Activated CD8-positive, alpha-beta memory T cell treated with anti-CD3 and anti-CD28 coated beads for 4 hours (primary cell): ENCODE measurements at places on chromosomes 7 and 10.
A peak's percentile ranks its signal among the peaks of the same experiment; 100 is the strongest.

DNA sequence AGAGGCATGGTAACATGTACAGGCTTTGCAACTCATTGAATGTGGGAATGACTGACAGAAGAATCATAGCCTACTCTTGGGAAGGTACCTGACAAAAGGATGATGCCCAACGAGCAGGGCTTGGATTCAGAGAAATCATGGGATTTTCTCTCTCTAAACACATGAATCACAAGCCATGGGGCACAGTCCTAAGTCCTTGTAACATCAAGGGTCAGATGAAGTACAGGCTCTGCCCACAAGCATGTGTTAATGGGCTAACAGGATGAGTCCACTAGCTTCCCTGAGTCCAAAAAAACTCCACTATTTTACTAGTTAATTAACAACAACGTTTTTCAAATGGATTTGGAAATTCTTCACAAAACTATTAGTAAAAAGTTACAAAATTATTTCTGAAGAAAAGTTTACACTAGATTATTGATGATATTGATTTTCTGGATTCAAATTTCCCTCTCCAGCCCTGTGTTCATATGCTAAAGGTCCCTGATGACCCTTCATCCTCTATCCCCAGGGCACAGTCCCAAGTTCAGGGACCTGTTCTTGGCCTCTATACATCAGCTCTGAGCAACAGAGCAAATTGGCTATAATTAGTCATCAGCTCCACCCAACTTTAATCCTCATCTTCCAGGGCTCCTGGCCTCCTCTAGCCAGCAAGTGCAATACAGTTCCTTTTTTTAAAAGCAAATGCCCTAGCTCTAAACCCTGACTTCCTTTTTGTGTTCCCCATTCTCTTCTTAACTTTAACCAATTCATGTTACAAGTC lies 99.8 kb downstream of the GSAP start:
- DNase-seq = no peak

GRCh38 chr10:61841338-61841875 lies 60.1 kb upstream of the ARID5B start:
- no peak for DNase-seq

DNA sequence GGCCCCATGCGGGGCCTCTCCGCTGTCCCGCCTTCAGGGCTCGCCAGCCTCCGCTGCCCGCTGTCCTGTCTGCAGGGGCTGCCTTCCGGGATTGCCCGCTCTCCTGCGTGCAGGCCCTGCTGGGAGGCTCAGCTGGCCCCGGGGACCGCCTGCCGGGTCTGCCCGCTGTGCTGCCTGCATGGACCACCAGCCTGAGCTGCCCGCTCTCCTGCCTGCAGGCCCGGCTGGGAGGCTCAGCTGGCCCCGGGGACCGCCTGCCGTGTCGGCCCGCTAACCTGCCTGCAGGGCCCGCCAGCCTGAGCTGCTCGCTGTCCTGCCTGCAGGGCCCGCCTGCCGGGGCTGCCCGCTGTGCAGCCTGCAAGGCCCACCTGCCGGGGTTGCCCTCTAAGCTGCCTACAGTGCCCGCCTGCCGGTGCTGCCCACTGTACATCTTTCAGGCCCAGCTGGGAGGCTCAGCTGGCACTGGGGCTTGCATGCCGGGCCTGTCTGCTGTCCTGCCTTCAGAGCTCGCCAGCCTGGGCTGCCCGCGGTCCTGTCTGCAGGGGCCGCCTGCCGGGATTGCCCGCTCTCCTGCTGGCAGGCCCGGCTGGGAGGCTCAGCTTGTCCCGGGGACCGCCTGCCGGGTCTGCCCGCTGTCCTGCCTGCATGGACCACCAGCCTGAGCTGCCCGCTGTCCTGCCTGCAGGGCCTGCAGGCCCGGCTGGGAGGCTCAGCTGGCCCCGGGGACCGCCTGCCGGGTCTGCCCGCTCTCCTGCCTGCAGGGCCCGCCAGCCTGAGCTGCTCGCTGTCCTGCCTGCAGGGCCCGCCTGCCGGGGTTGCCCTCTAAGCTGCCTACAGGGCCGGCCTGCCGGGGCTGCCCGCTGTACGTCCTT lies 165.1 kb downstream of the GLRX3 start:
- peak; percentile 51 for DNase-seq

DNA sequence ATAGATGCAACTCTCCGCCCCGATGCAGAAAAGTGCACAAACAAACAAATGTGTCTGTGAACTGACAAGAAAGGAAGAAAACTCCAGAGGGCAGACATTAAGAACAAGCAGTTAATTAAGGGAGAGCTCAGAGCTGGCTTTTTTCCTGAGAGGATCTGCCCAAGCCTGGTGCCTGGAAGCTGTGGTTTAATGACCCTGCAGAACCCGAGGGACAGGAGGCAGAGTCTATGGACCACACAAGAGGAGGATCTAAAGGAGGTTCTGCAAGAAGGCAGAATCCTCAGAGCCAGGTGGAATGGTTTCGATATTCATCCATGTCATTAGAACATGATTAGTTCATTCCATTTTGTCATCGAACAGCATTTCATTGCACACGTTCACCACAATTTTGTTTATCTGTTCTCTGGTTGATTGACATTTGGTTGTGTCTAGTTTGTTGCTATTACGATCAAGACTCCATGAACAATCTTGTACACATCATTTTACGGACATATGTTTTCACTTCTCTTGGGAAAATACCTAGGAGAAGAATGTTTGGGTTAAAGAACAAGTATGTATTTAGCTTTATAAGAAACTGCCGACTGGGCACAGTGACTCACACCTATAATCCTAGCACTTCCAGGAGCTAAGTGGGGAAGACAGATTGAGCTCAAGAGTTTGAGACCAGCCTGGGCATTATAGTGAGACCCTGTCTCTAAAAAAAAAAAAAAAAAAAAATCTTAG lies 560.2 kb downstream of the CALN1 start:
- DNase-seq = no peak

DNA sequence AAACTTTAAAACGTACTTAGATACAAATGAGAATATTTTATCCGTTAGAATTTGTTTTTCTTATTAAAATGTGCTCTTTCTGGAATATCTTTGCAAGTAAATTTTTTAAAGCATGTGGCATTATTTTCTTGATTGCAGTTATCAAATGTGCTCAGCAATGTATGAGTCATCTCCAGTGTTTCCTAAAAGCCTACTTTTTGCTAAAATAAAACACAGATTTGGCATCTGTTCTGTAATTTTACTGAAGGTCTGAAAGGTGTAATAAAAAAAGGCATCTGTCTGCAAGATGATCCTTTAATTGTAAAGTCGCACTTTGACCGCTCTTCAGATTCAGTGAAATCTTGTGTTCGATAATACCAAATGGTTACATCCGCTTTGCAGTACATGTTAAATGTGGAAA lies 3.4 kb downstream of the GNAT3 start:
- DNase-seq = no peak

- no peak for DNase-seq
These were observed 123.5 kb upstream of the ZNF32 start for GRCh38 chr10:43772171-43772570.

GRCh38 chr7:104962781-104963180 lies 51.2 kb upstream of the KMT2E start:
- DNase-seq = no peak

GRCh38 chr7:154916381-154916780 lies 86.5 kb downstream of the PAXIP1 start:
- no peak for DNase-seq

GRCh38 chr7:9240001-9240400 lies 806.6 kb downstream of the NXPH1 start:
- DNase-seq = no peak

DNA sequence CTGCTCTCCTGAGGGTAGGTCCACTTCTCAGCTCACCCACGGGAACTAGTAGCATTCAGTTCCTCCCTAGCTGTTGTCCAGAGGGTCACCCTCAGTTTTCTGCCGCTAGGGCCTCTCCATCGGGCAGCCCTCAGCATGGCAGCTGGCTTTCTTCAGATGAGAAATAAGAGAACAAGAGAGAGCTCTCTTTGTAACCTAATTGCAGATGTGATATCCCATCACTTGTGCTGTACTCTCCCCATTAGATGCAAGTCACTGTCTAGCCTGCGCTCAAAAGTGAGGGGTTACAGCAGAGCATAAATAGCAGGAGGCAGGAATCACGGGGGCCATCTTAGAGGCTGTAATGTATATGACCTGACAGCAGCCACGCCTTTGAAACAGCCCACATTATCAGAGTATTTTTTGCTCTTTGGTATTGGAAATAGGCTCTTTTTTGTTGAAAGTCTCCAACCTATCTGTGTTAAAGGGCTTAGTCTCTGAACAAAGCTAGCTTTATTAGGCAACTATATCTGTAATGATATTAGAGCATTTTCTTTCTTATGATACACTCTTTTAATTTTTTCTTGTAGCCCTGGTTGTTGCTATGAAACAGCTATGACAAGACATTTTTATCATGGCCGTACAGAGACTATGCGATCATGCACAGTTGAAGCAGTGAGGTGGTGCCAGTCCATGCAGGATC lies 45.7 kb downstream of the CROT start:
- DNase-seq = no peak

- DNase-seq = no peak
These were observed 47.3 kb downstream of the FRMPD2 start for GRCh38 chr10:48227213-48227612.

DNA sequence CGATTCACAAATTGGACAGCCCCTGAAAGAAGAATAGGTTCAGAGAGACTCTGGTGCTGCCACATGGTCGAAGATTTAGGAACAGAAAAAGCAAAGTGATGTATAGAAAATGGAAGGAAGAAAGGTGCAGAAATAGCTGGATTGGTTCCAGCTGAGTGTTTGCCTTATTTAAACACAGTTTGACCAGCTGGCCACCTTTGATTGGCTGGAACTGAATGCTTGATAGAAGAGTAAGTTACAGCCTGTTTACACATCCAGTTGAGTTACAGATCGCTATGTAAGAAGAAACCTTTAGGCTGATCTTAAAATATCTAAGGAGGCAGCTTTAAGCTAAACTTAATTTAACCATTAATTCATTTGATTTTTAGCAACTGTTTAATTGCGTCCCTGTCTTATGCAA lies 40.3 kb upstream of the KAT6B start:
- no peak for DNase-seq

DNA sequence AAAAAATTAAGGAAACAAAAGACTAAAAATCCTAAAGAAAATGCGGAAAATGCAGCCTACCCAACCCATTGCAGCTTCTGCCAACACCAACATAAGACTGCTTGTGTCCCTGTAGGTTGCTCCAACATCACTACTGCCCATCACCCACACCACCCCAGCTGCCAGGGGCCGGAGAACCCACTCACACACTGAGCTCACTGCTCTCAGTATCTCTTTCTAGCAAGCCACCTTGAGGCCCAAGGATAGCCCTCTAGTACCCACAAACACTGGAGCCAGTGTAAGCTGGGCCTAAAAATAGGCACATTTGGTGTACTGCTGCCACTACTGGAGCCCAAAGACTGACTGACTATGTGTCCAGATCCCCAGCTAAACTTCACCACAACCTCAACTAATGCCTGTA lies 67.3 kb downstream of the MEST start:
- no peak for DNase-seq

- no peak for DNase-seq
These were observed 17.9 kb downstream of the RSBN1L start for GRCh38 chr7:77714195-77714594.

- DNase-seq = no peak
These were observed 43.2 kb downstream of the BICC1 start for GRCh38 chr10:58555930-58556311.

DNA sequence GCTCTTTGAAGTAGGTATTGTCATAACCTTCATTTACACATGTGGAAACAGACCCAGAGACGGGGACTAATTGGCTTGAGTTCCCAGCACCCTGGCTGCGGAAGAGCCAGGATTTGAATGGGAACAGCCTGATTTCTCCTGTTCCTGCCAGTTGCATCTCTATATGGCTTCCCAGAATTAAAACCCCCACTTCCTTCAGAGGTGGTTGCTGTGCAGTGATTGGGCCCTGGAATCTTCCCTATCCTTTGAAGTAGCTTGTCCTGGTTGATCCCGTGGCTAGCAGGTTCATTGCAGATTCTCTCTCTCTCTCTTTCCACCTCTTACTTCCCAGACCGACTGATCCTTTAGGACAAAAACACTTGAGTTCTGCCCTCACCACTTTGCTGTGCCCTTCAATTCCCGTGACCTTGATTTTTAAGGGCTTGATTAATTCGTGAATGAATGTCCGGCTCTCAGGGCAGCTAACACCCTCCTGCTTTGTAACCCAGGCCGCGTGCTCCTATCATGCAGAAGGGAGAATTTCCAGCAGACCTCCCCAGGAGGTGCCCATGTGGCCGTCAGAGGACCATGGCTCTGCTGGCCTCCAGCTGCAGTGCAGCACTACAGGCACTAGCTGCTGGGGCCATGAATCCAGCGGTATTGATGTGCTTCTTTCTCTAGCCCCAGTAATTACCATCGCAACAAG lies 120.6 kb upstream of the AGK start:
- no peak for DNase-seq

DNA sequence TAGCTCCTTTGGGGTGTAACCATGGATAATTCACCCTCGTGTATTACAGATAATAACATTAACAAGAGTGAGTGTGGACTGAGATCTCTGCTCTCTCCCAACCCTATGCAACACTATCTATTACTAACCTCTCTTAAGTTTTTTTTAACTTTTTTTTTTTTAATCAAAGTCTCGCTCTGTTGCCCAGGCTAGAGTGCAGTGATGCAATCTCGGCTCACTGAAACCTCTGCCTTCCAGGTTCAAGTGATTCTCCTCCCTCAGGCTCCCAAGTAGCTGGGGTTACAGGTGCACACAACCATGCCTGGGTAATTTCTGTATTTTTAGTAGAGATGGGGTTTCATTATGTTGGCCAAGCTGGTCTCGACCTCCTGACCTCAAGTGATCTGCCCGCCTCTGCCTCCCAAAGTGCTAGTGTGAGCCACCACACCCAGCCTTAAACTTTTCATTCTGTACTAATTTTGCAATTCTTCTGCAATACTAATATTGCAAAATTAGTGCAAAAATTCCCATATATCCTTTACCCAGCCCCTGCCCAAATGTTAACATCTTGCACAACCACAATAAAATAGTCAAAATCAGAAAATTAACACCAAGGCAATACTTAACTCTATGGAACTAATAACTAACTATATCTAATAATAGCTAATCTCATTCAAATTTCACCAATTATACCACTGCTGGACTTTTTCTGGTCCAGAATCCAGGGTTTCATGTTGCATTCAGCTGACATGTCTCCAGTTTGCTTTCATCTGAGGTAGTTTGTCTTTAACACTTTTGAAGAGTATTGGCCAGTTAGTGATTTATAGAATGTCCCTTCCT lies 66.5 kb upstream of the TCF7L2 start:
- DNase-seq = no peak

DNA sequence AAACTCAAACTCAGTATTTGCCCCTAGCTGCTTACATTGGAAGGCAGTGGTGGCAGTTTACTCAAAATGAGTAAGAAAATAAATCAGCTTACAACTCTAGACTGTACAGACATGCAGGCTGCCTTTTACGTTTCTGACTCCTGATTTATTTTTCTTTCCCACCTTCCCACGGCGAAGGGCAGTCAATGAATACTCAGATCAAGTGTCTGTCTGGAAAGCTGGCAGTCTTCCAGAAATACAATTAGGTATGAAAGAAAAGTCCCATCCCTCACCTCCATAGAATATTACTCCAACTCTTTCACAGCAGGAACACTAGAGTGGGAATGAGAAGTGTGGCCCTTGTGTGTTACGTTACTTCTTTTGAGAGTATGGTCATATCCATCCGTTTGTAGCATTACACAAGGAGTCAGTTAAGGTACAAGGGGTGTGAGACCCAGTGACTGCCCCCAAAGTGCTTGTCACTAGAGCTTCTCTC lies 1.3 kb upstream of the PAPSS2 start:
- no peak for DNase-seq
